Kidney epithelial cell (primary cell): ENCODE measurements at places on chromosomes 5 and 9.

- no peak for DNase-seq
Measured at GRCh38 chr5:65924366-65925043, 1.9 kb upstream of the ERBIN start.

GRCh38 chr9:6955251-6955921, 197.6 kb downstream of the KDM4C start:
- DNase-seq = no peak

DNA sequence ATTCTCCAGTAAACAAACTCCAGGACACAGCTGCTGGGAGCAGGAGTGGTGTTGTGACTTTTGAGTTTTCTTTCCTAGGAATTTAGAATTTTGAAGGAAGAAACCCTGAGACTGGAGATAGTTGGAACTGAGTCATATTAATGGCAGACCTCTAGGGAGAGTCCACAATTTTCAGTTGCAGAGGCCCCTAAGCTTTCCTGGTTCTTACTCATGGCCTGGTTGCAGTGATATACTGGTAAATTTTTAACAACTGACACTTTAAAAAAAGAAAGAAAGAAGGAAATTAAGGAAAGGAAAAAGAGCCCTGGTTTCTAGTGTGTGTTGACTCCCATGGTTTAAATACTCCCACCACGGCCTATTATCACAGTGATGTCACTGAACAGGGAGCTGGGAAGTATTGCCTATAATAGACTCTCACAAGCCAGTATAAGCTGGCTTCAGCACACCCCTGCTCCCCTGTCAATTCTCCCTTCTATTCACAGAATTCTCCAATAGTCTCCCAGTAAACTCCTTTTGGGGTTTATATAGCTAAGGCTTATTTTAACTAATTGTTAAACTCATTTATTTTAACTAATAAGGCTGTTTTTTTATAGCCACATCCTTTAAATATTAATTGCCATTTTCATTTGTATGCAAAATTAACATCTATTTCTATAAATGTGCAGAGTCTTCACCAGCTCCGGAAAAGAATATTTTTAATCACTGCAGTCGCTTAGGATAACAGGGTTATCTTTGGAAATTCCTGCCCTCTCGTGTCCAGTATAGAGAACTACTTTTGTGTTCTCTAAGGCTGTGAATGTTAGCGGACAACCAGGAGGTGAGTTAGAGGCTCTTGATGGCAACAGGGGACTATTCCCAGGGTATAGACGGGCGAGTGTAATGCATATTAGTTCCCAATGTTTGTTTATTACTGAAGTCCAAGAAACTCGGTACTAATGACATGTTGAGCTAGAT, 59.7 kb downstream of the GGTA1 start:
- no peak for DNase-seq

GRCh38 chr5:57862471-57862911, 379.9 kb upstream of the ACTBL2 start:
- DNase-seq = no peak

GRCh38 chr5:173670130-173670651, 53.7 kb upstream of the BOD1 start:
- DNase-seq = no peak

DNA sequence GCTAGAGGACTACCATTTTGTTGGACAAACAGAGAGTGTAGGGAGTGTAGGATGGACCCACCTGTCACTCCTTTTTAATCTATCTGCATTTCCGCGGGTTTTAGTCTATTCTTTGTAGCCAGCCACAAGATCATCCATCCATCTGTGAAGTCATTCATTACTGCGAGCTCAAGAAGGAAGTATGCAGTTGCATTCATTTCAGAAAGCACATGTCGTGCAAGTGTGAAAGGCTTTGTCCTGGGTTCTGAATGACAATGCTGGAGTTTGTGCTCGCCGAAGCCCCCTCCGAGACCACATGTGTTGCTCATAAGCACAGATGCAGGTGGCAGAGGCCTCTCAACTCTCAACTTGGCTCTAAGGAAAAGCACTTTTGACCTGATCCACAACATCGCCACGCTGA, 70.3 kb upstream of the BASP1 start:
- DNase-seq = no peak

GRCh38 chr5:158602981-158603380, 496.7 kb downstream of the EBF1 start:
- DNase-seq = no peak
